ENCODE measurements at places on chromosomes 1 and 21.

GRCh38 chr1:8004803-8005573 lies 21.1 kb downstream of the ERRFI1 start:
- peak; percentile 96 for DNase-seq

DNA sequence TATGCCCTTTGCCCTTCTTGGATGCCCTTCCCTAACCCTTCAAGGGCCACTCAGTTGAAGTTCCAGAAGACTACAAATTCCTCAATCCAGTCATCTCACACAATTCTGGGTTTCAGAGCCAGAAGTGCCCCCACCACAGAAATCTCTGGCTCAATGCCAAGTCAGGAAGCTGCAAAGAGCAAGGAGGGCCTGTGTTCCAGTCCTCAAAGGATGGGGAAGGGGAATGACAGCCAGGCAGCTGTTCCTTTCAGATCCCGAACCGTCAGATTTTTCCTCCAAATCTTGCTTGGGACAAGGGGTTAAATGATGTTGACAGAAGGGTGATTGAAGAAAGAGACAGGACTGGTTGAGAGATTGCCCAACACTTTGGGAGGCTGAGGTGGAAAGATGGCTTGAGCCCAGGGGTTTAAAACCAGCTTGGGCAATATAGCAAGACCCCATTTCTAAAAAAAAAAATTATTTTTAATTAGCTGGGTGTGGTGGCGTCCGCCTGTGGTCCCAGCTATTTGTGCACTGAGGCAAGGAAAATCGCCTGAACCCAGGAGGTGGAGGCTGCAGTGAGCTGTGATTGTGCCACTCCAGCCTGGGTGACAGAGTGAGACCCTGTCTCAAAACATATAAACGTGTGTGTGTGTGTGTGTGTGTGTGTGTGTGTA lies 716 bp upstream of the HPDL start:
- no peak for DNase-seq

GRCh38 chr1:242243472-242243871 lies 244.6 kb upstream of the MAP1LC3C start:
- DNase-seq: no peak

DNA sequence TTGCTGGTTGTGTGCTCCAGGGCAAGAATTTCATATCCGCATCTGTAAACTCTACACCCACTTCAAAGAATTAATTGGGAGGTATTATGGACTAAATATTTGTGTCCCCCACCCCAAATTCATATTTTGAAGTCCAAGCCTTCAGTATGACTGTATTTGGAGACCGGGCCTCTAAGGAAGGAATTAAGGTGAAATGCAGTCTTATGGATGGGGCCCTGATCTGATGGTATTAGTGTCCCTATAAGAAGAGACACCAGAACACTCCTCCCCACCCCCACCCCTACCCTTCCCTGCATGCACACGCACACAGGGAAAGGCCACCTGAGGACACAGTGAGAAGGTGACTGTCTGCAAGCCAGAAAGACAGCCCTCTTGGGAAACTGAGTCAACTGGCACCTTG lies 332.4 kb downstream of the RPS6KC1 start:
- no peak for DNase-seq

DNA sequence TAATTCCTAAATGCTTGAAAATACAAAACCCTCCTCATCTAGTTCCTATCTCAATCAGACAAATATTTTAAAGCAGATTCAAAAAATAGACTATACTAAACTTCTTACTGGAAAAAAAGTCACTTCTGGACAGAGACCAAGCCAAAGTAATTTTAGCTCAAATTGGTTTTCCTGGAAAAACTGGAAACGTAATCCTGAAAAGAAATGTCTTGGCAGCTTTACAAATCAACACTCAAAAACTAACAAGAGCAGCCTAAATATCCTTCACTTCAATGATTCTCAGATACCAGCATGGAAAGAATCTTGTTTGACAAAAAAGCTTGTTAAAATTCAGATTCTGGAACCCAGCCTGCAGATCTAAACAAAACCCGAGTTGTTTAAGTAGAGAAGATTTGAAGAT lies 9.1 kb upstream of the GPR88 start:
- DNase-seq: peak; percentile 42

DNA sequence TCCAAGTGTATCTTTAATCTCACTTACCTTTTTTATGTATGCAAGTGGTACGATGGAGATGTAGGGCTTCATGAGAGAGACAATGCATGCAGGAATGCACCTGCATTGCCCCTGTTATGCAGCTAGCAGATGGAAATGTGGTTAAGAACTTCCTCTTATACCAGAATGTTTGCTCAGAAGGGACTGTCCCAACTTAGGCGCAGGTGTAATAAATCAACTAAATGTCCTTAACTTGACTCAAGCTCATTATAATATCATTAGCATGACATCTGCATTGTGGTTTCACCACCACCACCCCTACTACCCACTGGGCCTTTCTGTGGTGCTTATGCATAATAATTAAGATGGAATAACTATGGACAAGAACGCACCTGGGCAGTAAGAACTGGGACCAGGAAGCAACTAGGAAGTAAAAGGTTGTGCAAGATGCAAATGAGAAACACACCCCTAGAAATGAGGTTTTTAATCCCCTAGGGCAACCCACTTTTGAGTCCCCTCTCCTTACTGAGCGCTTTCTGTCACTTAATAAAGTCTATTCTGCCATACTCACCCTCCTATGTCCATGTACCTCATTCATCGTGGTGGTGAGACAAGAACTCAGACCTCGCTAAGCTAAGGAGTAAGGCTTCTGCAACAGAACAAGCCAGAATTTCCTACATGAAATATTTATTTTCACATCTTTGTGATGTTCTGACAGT lies 1103.3 kb upstream of the B3GALT2 start:
- no peak for DNase-seq

Measured in skeletal muscle cell (primary cell).